ENCODE measurements at places on chromosomes 6 and 20. TPM values are rescaled to one million over a fixed set of nuclear protein-coding genes. Genes with fewer than 3 reads are reported as not detected.

The BCAS1 gene
- 1.8 TPM for total RNA-seq

The SUMO4 gene
- 1.1 TPM for total RNA-seq

The PLCB4 gene
- 1.1 TPM for total RNA-seq

The TENT5A gene
- 2.9 TPM for total RNA-seq

- peak; percentile 77 for ATAC-seq
Measured at GRCh38 chr6:72968704-72969103, 256.6 kb downstream of the KHDC1L start.

All from esophagus mucosa (tissue), 1 donor.